ENCODE measurements at places on chromosomes 5 and 9.

GRCh38 chr5:8383616-8384015 lies 514.7 kb downstream of the MTRR start:
- DNase-seq = no peak

DNA sequence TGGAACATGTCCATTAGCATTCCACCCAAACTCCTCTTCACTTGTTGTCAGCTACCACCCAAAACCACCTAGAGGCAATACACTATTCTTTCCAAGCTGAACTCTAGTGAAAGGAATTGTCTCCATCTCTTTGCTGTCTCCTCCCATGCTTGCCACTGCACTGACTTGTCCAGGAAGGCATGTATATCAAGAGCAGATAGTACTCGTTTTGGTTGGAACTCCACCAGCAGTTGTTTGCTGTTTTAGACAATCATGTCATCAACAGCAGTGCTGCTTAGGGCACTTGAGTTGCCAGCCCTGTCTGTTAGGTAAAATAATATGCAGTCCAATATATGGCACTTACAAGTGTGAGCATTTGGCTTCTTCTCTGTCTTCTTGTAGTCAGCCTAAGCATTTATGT lies 80.0 kb upstream of the SAP30L start:
- DNase-seq = no peak

DNA sequence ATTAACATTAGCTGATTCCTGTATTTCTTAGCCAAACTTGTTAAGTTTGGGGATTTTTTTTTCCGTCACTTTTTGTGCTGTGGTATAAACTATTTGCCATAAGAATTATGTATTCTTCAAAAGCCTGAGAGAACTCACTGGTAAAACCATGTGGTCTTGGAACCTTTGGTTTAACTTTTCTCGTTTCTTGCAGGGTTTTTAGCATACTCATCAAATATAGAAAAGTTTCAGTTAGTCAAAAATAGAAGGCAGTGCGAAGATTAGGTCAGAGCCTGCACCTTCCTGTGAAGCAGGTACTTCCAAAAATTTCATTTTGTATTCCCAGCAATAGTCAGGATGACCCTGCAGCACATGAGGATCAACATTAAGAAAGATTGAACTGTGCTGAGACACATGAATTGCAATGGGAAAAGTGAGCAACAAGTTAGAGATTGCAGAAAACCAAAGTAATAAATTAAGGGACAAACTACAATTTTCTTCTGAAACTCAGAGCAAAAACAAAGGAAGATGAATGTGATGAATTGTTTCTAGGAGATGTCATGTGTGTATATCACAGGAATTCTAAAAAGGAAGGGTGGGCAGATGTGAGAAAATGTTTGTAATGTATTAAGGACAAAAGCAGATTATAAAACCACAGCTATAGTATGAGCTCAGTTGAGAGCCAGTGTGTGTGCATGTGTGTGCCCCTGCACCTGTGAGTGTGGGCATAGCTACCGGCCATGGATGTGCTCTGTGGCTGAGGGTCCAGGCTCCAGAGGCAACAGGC lies 102.2 kb downstream of the ANGPTL2 start:
- no peak for DNase-seq

- DNase-seq = no peak
These were observed 26.1 kb downstream of the CHD1 start for GRCh38 chr5:98902733-98903132.

GRCh38 chr5:107072440-107072839 lies 598.3 kb downstream of the EFNA5 start:
- DNase-seq = no peak

DNA sequence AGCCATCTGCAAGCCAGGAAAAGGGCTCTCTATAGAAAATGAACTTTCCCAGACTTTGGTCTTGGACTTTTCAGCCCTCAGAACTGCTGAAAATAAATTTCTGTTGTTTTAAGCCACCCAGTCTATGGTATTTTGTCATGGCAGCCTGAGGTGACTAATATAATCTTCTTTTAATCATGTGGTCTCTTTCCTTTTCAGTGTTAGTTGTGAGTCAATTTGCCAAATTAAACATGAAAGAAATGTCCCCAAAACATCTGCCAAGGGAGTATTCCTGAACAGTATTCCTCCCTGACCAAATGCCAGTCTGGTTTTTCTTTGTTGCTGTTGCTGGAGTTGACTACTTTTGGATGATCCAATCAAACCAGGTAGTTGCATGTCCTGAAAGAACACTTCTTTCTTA lies 4.7 kb upstream of the YTHDC2 start:
- no peak for DNase-seq

GRCh38 chr5:135069895-135070657 lies 36.0 kb upstream of the PITX1 start:
- no peak for DNase-seq

- no peak for DNase-seq
These were observed 100.8 kb downstream of the FBXL17 start for GRCh38 chr5:108280960-108281569.

- DNase-seq = no peak
These were observed 25.1 kb downstream of the PAEP start for GRCh38 chr9:135586601-135587109.

DNA sequence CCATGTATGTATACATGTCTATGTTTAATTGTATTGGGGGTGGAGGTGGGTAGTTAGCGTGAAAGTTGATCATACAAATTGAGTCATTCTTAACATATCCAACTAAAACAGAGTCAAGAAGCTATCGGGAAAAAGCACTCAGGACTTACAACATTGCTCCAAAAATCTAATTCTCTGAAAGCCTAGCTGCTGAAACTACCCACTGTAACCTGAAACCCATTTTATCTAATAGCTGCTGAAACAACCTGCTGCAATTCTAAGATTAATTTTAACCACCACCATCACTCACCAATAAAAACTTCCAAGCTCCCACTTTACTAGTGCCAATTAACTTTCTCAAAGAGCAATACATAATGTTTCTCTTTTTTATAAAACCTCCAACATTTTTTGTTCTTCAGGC lies 32.2 kb downstream of the KCNV2 start:
- DNase-seq = no peak

DNA sequence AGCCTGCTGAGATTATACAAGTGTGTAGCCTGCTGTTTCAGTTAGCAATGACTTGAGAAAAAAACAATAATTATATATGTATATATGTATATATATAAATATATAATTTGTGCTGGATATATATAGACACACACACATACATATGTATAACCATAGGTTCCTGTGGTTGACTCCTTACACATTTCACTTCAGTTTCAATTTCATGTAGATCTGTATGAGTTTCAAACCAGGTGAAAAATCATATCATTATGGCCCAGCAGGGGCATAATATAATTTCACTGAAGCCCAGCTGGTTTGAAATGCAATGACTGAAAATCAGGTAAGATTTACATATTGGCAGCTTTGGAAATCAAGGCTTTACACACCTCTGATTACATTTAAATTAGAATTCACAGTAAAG lies 690.4 kb upstream of the CDH18 start:
- no peak for DNase-seq

DNA sequence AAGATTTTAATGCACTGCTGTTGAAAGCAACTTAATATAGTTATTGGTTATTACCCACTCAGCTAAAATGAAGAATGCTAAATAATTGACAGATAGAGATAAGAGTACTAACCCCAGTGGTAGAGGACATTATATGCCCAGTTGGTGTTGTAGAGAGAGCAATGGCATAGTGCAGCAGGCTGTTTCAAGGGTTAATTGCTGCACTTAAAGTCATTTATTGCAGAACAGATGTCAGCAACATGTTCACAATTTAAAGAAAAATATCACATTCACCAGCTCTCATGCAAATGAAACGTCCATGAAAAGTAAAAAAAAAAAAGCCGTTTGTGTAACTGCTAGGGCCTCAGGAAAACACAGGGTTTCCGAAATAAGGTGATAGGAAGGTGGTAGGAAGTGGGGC lies 254.6 kb downstream of the MTRR start:
- DNase-seq = no peak

GRCh38 chr5:568061-568781 lies 43.9 kb upstream of the CEP72 start:
- DNase-seq = no peak

DNA sequence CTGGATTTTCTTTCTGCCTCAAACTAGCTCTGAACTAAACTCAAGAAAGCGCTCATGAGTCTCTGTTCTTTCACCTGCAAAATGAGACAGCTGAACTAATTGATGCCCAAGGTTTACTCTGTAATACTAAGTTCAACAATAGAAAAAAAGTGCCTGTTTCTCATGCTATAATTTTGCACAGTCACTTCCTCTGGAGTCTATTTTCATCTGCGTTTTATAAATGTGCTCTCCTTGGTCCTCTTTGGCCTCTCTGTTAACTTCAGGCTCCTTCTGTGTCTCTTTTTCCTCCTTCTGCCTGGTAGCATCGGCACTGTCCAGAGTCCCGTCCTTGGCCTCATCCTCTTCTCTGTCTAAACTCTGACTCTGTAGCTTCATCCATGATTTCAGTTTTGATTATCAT lies 311.9 kb upstream of the TLE4 start:
- no peak for DNase-seq

GRCh38 chr9:69888856-69889585 lies 68.4 kb downstream of the CFAP95 start:
- no peak for DNase-seq

- no peak for DNase-seq
These were observed at the start of gene FLT4 for GRCh38 chr5:180649297-180650039. Gene FLT4 (minus strand): TSS chr5:180649600. CDS start chr5:180649545, 55 bp downstream.

DNA sequence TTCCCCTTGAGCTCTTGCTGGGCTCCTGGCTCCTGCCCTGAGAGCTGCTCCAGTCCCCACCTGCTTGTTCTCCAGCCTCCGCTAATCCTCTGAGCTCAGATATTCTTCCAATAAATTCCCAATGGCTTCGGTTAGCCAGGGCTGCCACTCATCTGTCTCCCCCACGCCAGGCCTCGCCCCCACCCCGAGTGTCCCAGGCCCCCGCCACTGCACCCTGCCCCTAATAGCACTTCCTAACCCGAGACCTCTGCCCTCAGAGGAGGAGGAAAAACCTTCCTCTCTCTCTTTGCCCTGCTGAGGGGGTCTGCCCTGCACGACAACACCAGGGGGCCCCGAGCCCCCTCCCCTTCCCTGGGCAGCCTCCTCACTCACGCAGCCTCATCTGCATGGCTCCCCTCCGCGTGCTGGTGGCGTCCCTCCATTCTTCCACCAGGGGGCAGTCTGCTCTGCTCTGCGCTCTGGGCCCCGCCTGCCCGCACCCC lies 5.4 kb upstream of the LCN15 start:
- peak; percentile 52 for DNase-seq

- no peak for DNase-seq
These were observed 785.5 kb upstream of the DMAC1 start for GRCh38 chr9:8585036-8585435.

- DNase-seq = no peak
These were observed 609.0 kb upstream of the COX7C start for GRCh38 chr5:86008704-86009103.

GRCh38 chr5:17431272-17432050 lies 66.6 kb upstream of the TAF11L2 start:
- no peak for DNase-seq

Data from neuronal stem cell (in vitro differentiated cells).